ENCODE measurements at places on chromosomes 2 and 18.

GRCh38 chr2:158677542-158677941 is 117.6 kb upstream of the DAPL1 start:
- DNase-seq, result peak; percentile 31

DNA sequence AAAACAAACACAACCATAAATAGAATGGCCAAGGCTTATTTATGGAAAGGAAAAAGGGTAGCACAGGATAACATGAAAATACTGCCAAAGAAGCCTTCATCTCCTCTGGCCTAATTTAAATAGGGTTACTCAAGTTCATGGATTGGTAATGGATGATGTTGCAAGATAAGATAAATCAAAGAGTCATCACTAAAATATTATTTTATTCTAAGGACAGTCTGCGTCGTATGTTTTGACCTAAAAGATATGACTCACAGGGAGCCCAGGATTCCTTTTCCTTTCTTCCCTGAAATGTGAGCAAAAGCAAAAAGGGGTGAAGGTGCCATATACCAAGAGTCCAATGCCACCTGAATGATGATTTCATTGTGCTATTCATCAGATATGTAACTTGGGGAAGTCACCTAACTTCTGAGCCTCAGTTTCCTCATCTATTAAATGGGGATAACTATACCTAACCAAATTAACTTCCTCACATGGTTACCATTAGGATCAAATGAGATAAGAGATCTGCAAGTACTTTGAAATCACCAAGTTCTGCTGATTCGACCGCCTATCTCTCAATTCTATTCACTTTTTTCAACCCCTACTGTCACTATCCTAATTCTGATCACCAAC is 137.7 kb downstream of the THADA start:
- no peak for DNase-seq

DNA sequence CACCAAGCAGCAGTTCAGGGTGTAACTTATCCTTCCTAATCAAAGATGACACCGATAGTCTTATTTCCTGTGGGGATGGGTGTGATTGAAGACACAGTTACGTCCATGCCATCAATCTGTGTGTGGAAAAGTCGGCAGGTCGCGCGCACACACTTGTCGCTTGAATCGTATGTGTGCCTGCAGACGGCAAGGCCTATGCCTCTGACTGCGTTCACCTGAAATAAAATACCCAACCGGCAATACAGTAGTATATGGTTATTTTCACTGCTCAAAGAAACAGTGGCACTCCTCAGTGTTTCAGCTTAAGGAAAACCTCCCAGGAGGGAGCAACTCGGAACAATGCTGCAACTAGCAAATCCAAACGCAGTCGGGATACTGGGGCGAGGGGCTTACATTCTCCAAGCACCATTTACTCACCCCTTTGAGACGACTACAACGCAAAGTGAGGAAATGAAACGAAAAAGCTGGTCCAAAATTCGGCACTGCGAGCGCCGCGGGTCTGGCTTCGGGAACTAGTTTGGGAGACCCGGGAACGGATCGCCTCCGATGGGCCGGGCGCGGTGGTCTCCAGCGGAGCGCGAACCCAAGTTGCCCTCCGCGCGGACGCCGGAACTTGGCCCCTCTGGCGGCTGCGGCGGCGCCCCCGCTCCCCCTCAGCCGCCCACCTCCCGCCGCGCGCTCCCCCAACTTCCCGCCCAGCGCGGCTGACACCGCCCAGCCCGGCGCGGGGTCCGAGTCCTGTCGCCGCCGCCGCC is 675 bp downstream of the PRKD3 start:
- peak; percentile 64 for DNase-seq

DNA sequence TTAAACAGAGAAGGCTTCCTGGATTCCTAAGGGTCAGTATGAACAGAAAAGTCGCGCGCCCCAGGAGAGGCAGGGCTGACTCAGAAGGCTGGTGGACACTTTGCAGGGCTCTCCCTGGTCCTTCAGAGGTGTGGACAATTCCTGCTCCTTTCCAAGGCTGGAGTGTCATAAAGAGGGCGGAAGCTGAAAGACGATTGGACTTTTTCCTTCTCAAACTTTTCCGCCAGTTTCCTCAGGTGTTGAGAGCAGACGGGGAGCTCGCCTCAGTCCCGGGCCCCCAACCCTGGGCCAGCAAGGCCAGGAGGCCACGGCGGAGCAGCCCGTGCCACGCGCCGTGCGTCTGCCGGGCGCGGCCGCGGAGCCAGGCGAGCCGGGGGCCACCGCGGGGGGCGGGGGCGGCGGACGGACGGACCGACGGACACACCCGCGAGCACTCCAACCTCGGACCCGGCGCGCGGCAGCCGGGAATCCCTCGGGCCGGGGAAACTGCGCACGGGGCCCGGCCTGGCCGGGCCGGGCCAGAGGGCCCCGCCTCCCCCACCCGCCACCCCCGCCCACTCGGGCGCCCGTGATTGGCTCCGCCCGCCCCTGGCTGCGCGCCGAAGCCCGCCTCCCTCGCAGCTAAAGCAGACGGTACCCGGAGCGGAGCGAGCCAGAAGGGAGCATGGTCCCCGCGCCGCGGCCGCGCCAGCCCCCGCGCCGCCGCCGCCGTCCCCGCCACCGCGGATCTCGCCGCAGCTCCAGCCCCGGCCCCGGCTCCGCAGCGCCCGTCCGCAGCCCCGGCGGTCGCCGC is at the start of gene KLHL29:
KLHL29 (plus strand) TSS at position 629 of the 793 bp plus-strand sequence. CDS start 177,018 bp downstream, outside the sequence.
- peak; percentile 89 for DNase-seq

GRCh38 chr18:54254265-54254758 is 15.0 kb upstream of the POLI start:
- DNase-seq, result no peak

GRCh38 chr18:44341759-44342158 is 338.9 kb upstream of the SETBP1 start:
- DNase-seq, result no peak

Measured in muscle of leg (tissue), 16 donors.